ENCODE measurements at places on chromosomes 2 and 18. TPM values are rescaled to one million over a fixed set of nuclear protein-coding genes. Genes with fewer than 3 reads are reported as not detected.

MARCO gene
- 350 TPM for total RNA-seq

SIX3 gene
- total RNA-seq, result not detected

GYPC gene
- total RNA-seq, result 100 TPM

SLC11A1 gene
- total RNA-seq, result 344 TPM

GRCh38 chr2:27798486-27798885, 27.0 kb downstream of the MRPL33 start:
- DNase-seq, result peak; percentile 37

Measured in upper lobe of left lung (tissue), 6 donors.